A549 treated with GW870086 at 1 μM for 4 hours (cell line): ENCODE measurements at places on chromosomes 13 and 19. TPM values are rescaled to one million over a fixed set of nuclear protein-coding genes. Genes with fewer than 3 reads are reported as not detected.

Gene ZNF506
- 0.13 to 0.49 TPM (median 0.27 TPM) in 4 of 5 replicates, not detected in the other for total RNA-seq

Gene TJP3
- total RNA-seq, result 0.49 to 1.3 TPM (median 0.90 TPM) in 5 replicates

Gene TMIGD2
- total RNA-seq, result not detected in 5 replicates

Gene KLK2
- 0.14 to 0.17 TPM in 2 of 5 replicates, not detected in the others for total RNA-seq

Gene ZNF98
- total RNA-seq, result not detected in 5 replicates

Gene ACER1
- total RNA-seq, result not detected in 5 replicates

Gene PLK5
- not detected in 5 replicates for total RNA-seq

Gene LILRA6
- not detected in 5 replicates for total RNA-seq

Gene ZNF234
- total RNA-seq, result 2.1 to 3.0 TPM (median 2.3 TPM) in 5 replicates

Gene KIR3DL1
- total RNA-seq, result not detected in 5 replicates

Gene BCKDHA
- total RNA-seq, result 36.2 to 44.5 TPM (median 41.7 TPM) in 5 replicates

Gene PPM1N
- 6.9 to 9.6 TPM (median 8.7 TPM) in 5 replicates for total RNA-seq

Gene ONECUT3
- not detected in 5 replicates for total RNA-seq

Gene SBSN
- total RNA-seq, result 1.8 to 3.7 TPM (median 3.0 TPM) in 5 replicates

Gene GPC6
- 3.3 to 5.8 TPM (median 5.2 TPM) in 5 replicates for total RNA-seq

Gene TINCR
- 2.0 to 3.9 TPM (median 2.3 TPM) in 5 replicates for total RNA-seq

Gene C5AR1
- total RNA-seq, result 1.4 to 2.3 TPM (median 2.2 TPM) in 5 replicates

Gene UPF1
- 31.8 to 42.1 TPM (median 39.6 TPM) in 5 replicates for total RNA-seq

Gene FFAR3
- 0.07 to 0.21 TPM in 2 of 5 replicates, not detected in the others for total RNA-seq

Gene IFNL1
- 0.27 TPM in 1 of 5 replicates, not detected in the others for total RNA-seq

Gene RNF113B
- total RNA-seq, result not detected in 5 replicates

Gene CGB5
- 0.59 to 2.7 TPM (median 1.2 TPM) in 5 replicates for total RNA-seq
